CD4-positive, alpha-beta T cell treated with Interleukin-4 for 1 hour (primary cell): ENCODE measurements at places on chromosomes 6 and 20.

DNA sequence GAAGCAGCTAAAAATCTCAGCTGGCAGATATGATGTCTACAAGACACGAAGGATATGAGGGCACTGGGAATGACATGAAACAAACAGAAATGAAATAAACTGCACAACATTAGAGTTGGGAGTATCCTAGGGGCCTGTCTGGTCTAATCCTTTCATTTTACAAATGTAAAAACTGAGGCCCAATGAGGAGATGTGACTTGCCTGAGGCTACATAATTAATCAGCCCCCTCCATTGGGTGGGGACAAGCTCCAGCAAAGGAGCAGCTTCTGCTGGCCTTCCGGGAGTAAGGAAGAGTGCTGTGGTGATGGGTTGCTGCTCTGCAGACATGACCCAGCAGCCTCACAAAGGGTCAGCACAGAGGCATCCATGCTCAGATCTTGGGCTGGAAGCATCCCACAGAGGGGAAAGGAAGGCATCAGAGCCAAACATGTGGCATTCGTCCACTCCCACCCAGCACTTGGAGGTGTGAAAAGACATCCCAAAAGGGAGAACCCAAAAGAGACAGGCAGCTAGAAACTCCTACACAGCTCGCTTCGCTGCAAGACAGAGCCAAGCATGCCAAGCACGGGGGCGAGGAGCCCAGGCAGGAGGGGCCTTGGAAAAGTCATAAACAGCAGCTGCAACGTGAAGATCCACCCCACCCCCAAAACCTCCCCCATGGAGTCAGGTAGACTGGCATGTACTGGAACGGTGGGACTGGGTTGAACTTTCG, 183.7 kb downstream of the UNC5CL start:
- DNase-seq: no peak

GRCh38 chr6:142045380-142046278, 87.1 kb upstream of the GJE1 start:
- no peak for DNase-seq

GRCh38 chr6:78854546-78854945, 12.8 kb upstream of the IRAK1BP1 start:
- no peak for DNase-seq

DNA sequence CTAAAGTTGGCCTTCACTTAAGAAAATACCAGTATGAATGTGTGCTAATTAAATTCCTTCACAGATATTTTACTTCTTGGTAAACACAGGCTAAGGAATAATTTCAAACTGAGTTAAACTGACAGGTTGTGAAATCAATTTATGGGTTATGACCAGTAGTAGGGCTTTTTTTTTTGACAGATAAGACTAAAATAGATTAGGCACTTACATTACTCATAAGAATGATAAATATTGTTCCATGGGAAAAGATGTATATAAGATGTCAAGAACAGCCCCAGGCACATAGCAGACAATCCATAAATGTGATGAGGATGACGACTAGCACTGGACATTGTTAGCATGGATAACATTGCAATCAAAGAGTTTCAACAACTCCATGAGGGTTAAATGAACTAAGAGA, 22.9 kb downstream of the NT5E start:
- DNase-seq: no peak

DNA sequence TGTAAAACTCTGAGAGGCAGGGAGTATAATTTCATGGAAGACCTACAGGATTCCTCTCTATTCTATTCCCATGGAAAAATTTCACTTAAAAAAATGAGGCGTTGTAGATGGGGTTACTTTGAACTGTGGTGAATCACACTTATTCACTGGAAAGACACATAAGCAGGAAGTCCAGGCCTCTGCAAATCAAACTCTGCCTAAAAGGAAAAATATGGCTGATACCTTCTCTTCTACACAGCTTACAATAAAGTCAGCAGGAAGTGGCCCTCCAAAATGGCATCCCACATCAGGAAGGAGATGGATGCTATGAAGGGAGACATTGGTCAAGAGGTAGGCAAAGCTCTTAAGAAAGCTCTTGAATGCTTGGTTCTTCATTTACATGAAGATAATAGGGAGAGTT, 115.9 kb downstream of the FYN start:
- DNase-seq: peak; percentile 87

- no peak for DNase-seq
Observed at GRCh38 chr6:7052443-7053011, 55.2 kb upstream of the RREB1 start.
